HAP-1 (cell line): ENCODE measurements at places on chromosomes 6 and 20.

- DNase-seq, result no peak
These were observed 19.1 kb upstream of the TFB1M start for GRCh38 chr6:155333414-155333813.

- DNase-seq, result no peak
These were observed 93.6 kb downstream of the GRM4 start for GRCh38 chr6:34052071-34052825.

GRCh38 chr6:14770040-14770439 is 475.8 kb upstream of the JARID2 start:
- no peak for DNase-seq

- DNase-seq, result no peak
These were observed 30.7 kb downstream of the HUS1B start for GRCh38 chr6:626236-626635.

GRCh38 chr6:159959165-159959975 is 9.5 kb upstream of the IGF2R start:
- DNase-seq, result no peak

GRCh38 chr6:41428996-41429421 is 93.6 kb downstream of the NCR2 start:
- no peak for DNase-seq

GRCh38 chr20:58693226-58694006 is 816 bp downstream of the NPEPL1 start:
- DNase-seq, result no peak

- peak; percentile 64 for DNase-seq
These were observed at the start of gene PHF1 for GRCh38 chr6:33410711-33411631. Gene PHF1, plus strand, starts transcription at chr6:33411014. Its CDS starts 1,250 bp downstream, at chr6:33412264.

- no peak for DNase-seq
These were observed 88.4 kb downstream of the MYB start for GRCh38 chr6:135269481-135269891.

DNA sequence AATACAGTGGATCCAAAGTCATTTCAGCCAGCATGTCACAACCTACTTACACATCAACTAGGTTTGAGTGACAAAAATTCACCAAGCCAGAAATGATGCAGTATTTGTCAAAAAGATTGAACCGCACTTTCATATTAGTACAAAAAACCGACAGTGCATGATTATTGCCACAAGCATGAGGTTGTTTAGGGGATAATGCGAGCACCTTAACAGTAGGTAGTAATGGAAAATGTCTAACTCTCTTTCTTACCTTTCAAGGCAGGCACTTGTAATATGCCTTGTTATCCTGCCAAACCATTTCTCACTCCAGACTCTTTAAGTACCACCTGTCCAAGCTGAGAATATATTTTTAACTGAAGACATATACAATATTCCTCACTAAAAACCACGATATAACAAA is 270.3 kb upstream of the THEMIS start:
- DNase-seq, result no peak

DNA sequence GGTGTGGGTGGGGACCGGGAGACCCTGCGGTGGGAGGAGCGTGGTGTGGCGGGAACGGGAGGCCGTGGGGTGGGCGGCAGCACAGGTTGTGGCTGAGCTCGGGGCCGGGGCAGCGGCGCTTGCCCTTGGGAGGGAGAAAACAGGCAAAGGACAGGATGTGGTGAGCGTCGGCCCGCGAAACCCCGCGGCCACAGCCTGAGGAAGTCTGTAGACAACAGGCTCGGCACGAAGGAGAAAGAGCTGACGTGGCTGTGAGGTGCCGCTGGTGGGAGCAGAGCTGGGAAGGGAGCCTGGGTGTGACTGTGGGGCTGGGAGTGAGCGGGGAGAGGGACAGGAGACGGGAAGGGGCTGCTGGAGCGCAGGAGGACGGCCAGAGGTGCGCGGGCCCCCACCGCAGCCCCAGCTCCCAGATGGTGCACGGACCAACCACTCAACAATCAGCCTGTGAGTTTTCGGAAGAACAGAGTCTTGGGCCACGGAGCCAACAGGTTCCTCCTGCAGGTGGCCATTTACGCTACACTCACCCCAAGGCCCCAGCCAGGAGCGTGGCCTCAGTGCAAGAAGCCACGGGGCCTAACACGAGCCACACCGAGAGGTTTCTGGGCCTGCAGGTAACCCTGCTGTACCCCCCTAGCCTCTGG is 202.8 kb downstream of the DLL1 start:
- no peak for DNase-seq

- no peak for DNase-seq
These were observed 31.0 kb downstream of the ELOVL2 start for GRCh38 chr6:11012976-11013720.

DNA sequence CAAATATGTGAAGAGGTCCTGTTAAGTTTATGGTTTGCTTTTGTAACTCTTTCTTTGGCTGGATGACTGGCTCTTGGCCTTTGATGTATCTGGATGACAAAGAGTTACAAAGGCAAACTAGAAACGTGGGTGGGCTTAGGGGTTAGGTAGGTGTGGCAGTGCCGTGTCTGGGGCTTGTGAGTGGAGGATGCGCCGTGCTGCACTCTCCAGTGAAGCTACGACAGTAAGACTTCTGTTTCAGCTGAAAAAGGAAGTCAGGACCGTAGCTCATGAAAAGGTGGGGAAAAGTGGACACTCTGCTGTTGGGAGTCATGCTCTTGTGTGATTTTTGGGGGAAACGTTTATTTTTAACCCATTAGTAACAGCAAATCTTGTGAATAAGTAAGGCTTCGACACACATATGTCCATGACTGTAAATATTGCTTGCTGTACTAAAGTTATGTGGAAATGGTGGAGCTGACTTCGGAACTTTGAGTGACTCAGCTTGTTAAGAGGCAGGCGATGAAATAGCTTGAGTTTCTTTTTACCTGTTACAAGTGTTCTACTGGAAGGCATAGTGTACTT is 45.6 kb downstream of the DUSP22 start:
- no peak for DNase-seq

- DNase-seq, result no peak
These were observed 5.6 kb downstream of the CYP24A1 start for GRCh38 chr20:54167909-54168872.

DNA sequence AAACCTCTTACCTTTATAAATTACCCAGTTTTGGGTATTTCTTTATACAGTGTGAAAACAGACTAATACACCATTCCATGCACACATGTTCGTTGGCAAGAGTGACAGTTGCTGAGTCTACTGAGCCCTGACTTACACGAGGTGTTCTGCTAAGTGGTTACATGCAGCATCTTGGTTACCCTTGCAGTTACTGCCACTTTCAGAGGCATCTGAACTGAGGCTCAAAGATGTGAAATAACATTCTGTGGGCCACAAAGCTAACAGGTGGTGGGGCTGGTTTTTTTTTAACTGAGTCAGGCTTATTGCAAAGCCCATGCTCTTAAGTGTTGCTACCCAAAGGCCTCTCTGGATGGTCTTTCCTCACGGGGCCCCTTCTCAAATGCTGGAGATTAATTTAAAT is 54.4 kb upstream of the GTSF1L start:
- DNase-seq, result no peak

DNA sequence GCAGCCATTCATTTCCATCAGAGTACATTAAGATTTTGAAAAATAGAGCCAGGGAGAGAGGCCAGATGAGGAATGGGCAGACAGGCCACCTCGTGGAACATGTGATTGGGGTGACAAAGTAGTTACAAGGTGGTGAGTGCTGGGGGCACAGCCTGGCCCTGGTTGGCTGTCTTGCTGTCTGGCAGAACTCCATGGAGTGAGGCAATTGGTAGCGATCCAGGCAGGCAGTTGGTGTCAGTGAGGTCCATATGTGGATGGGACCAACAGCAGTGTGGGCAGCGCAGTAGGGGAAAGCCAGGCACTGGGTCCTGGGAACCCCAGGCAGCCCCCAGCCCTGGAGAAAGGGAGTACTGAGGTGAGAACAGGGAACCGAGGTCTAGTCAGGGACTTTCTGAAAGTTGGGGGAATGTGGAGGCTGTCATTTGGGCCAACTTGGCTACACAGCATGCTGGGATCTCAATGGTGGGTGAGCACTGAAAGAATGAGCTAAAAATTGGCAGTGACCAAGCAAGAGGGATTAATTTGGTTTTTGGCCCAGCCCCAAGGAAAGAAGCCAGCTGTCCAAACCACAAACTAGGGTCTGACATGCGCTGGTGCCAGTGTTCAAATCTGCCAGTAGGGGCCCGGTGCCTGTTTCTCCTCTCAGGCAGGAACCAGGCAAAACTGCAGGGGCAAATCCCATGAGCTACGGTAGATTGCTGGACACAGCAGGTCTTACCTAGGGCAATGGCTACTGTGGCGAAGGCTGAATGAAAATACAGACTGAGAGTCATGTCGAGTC is 61.4 kb upstream of the E2F3 start:
- no peak for DNase-seq

DNA sequence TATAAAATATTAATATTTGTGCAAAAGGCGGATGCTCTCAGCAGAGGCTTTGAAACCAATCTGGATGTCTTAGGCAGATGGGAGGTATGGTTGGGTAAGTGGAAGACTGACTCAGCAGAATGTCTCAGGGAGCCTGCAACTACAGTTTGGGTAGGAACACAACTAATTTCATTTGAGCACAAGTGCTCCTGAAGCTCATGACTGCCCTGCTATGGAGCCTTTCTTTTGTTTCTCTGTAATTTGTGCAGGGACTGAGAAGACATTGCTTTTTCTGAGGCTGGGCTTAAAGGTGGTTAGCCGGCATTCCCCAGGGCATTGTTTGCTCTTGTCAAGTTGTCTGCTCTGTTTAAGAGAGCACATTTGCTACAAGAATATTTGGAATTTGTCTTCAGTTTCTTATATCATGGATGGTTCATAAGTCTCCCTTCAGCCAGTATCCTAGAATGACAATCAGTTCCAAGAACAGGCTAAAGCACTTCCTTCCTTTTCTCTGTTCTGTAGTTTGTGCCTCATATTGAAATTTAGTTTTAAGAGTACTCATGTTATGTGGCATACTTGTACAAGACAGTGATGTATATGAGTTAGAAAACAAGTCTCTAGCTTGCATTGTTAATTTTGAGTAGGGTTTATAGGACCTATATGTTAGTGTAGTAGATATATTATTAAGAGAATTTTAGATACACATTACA is 208.3 kb downstream of the ZFAND3 start:
- no peak for DNase-seq

DNA sequence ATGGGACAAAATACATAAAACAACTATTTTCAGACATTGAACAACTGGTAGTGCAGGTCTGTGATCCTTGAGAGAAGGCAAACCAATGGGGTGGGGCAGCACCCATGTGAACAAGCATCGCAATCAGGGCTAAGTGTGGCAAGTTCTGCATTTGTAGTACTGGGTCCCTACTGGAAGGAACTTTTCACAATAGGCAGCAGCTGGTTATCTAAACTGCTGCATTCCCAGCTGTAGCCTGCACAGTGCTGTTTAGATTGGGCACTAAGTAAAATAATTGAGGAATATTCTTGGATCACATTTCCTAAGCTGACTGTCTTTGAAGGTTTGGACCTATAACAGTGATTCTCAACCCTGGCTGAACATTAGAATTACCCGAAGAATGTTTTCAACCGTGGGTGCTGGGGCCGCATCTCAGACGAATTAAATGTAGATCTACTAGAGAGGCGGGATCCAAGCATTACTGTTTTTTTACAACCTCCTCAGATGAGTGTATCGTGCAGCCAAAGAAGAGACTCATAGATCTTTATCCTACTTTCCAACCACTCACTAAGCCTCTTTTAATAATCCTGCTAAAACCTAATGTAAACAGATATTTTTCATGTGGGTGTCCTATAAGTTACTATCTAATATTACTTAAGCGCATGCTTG is 12.4 kb upstream of the MAP3K4 start:
- DNase-seq, result no peak

GRCh38 chr6:39063526-39063925 is 14.9 kb downstream of the GLP1R start:
- DNase-seq, result no peak

- DNase-seq, result peak; percentile 98
These were observed 2.8 kb upstream of the UBE2V1 start for GRCh38 chr20:50115591-50116367.

DNA sequence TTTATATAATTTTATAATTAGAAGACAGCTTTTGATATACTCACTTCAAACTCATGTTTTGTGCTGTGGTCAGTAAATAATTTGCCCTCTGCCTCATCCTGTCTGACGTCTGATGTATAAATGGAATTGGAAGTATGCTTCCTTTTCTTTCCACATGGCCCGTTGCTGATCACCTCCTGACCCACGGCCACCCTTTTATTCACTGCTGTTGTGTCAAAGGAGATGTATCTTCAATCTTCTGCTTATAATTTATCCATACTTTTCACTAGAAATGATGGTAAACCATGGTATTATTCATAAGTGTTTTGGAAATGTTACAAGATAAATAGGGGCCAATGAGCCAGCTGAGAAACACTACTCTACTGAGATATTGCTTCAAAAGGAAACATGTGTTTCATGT is 841.8 kb downstream of the PHF3 start:
- DNase-seq, result no peak

DNA sequence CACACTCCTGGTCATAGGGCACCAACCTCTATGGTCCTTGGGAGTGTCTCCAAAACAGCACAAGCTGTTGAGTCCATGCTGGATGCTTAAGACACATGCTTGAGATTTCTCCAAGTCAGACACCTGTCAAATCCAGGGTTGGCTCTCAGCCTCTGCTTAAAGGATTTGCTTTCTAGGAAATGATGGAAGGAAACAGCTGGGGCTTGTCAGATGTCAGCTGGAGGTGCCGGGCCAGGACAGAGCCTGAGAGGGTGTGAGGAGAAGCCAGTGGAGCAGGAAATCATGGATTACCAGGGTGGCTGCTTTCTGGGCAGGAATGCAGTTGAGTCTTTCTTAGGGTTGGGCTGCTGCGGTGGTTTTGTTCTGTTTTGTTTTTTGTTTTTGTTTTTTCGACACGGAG is 83.0 kb upstream of the FAM184A start:
- no peak for DNase-seq

- DNase-seq, result no peak
These were observed 16.6 kb downstream of the SNX9 start for GRCh38 chr6:157839606-157840005.

GRCh38 chr6:37705239-37706051 is 7.8 kb upstream of the MDGA1 start:
- DNase-seq, result peak; percentile 75

DNA sequence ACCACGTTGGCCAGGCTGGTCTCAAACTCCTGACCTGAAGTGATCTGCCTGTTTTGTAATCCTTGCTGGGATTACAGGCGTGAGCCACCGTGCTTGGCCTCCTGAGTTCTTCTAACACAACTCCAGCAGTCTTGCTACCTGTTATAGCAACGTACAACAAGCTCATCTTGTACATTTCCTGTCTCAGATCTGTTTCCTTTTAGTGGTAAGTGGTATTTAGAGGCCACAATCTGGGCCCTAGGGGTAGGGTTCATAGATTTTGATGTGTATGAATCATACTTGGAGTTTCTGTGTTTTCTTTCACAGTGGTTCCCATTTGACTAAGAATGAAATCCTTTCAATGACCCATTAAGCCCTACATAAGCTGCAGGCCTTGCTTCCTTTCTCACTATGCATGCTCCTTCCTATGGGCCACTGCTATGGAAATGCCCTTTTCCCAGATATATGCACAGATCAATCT is 27.1 kb upstream of the SYNCRIP start:
- peak; percentile 48 for DNase-seq
